ENCODE measurements at places on chromosomes 5 and 9.
A peak's percentile ranks its signal among the peaks of the same experiment; 100 is the strongest.

DNA sequence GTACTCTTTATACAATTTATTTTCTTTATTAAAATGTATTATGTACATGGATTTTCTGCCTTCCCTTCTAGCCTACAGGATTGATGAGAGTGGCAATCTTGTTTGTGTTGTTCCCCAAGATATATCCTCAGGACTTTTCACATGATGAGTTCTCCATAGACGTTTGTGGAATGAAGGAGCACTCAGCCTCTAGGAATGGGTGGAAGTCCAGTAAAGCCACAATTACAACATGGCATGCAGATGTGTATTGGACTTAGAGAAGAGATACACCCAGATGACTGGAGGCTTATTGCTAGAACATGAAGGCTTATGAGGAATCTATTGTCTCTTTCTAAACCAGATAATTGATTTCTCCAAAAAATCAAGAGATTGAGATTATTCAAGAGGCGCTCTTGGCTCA lies 8.2 kb upstream of the DOCK2 start:
- DNase-seq: no peak

- no peak for DNase-seq
Measured at GRCh38 chr5:119313197-119313596, 42.6 kb upstream of the TNFAIP8 start.

DNA sequence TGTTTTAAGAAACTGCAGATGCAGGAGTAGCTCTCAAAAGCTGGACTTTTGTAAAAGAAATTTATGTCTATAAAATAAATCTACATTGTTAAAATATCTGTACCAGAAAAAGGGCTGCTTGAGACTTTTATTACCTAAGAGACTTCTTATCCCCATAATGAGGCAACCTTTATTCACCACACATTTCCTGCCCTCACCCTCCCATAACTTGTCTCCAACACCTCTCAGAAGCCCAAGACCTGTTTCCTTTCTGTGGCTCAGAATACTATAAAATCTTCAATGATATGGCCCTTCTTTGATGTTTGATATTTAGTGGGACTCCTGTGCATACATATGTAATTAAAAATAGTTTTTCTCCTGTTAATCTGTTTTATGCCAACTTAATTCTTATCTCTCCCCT lies 141.5 kb upstream of the FER start:
- no peak for DNase-seq

DNA sequence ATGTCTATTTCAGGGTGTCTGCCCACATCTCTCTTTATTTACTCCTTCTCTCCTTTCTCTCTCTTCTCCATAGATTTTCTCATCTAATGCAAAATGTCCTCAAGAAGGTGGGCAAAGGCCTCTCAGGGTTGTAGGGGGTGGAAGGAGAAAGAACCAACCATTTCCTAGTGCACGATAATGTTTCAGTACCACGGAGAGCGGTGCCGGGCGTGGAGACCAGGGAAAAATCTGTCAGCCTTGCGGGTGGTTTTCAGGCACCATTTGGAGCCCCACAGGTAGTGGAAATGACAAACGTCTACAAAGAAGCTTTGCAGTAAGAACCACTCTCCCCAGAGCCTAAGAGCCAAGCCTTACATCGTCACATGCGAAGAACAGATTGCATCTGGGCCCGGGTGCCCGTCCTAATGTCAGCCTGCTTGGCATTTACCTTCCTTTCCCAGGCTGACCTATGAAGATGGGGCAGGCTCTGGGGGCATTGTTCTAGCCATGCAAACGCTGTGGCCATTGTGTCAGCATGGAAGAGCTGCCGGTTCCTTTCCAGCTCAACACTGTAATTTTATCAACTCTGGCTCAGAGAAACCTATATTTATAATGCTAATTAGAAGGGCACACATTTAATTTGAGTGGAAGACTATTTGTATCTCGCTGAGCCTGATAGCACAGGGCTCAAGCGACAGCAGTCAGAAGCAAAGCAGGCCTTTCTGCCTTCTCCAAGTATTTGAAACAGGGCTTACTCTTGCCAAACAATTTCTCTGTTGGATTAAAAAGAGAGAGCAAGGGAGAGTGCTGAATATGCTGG lies 430.1 kb upstream of the WWC1 start:
- DNase-seq: peak; percentile 26

- no peak for DNase-seq
Measured at GRCh38 chr5:149113669-149114068, 27.6 kb upstream of the ABLIM3 start.
